ENCODE measurements at places on chromosomes 7 and 10.

DNA sequence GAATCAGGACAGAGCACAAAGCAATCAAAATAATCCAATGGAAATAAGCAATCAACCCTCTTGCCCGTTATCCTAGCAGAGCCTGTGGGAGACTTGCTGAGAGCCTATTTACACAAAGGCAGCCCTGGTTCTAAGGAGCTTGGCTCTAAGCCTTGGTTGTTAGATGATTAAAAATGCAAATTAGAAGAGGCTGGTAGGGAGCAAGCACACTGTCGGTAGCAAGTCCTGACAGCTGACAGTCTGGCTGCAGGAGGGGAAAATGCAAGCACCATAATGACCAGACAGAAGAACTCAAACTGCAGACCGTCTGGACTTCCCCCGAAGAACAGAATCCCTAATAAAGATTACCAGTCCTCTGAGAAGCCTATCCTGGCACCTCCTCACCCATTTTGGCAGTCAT is 131.8 kb upstream of the CTTNBP2 start:
- DNase-seq, result no peak

DNA sequence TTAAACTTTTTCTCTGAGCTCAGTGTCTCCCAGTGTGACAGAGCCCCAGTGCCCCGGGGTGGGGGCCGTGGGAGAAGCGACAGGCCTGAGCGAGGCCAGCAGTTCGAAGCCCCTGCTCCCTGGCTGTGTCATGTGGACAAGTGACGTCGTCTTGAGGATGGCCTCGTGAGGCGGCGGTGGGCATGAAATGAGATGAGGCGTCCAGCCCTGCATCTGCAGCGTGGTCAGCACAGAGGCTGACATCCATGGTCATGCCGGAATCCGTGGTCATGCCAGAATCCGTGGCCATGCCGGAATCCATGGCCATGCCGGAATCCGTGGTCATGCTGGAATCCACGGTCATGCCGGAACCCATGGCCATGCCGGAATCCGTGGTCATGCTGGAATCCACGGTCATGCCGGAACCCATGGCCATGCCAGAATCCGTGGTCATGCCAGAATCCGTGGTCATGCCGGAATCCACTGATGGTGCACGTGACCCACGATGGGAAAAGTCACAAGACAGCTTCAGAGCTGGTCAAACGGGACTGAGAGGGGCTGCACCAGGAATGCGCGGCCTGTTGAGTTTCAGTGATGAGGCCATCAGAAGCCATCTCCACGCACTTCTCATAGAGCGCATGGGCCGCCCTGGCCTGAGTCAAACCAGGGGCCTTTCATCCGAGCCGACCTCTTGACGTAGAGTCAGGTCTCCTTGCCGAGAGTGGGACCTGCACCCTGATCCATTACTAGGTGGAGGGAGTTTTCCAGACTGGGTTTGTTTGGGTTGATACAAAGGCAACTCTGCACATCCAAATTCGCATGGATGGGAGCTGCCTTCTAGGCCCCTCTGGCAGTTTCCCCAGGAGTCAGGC is 342.5 kb downstream of the PTPRN2 start:
- no peak for DNase-seq

DNA sequence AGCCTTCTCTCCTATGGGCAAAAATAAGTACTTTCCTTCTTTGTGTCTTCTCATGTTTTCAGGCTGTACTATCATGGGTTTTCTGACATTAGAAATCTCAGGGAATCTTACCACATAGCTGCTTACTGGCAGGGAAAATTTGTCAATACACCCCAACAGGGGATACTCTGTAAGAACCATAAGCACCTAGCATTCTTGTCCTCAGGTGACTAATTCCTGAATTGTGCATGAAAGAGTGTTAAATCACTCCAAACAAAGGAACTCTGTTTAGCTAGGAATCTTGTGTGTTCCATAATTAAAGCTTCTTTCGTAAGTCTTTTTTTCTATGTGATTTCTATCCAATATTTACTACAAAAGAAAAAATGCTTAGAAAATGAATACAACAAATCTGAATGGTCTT is 206.7 kb upstream of the POT1 start:
- no peak for DNase-seq

- DNase-seq, result no peak
These were observed 794.5 kb upstream of the IGFBP3 start for GRCh38 chr7:46715579-46715978.

- no peak for DNase-seq
These were observed 580.9 kb downstream of the GLRX3 start for GRCh38 chr10:130717083-130717482.

DNA sequence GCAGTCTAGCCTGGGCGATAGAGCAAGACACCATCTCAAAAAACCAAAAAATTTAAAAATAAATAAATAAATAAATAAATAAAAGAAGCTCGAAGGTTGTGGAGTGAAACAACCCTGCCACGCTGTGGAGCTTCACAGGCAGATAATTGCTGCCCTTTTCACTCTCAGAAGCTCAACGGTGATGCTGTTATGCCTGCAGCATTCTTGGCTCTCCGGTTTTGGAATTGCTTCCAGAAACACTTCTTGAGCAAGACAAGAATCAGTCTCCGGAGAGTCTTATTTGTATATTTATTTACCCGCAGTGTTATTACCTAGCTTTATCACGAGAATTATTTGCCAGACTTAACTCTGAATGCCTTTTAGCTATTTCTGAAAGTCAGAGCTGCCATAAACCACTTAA is 40.5 kb upstream of the UBE2H start:
- DNase-seq, result no peak

- DNase-seq, result no peak
These were observed 32.5 kb downstream of the BMPER start for GRCh38 chr7:33937871-33938270.

DNA sequence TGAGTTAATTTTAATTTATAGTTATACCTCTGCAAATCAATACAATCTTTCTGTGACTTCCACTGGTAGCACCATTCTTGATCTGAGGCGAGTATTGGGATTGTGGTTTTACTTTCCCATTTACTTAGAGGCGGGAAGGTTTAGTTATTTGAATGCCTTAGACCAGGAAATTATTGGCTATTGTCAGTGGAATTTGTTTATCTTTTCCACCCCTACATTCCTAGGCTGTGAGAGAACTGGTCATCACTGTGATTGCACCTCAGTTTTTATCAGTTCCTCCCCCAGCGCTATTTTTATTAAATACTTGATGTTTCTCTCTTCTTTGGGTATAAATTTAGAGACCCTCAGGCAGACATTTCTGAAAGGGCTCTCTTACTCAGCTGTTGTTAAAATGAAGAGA is 29.9 kb downstream of the CDK14 start:
- no peak for DNase-seq

DNA sequence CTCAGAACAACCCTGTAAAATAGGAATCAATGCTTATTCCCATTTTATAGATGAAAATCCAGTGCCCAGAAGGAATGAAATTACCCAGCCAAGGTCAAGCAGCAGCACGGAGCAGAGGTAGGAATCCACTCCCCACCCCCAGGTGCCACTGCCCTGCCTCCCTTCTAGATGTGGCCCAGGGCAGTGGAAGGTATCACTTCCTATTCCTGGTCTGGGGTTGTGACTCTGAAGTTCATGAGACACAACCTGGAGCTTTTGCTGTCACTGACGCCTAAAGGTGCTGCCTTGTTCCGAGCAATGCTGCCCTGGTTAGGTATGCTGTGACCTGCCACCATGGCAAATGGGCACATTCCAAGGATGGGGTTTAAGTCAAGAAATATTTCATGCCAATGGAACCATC is 53.6 kb downstream of the PIK3AP1 start:
- no peak for DNase-seq

GRCh38 chr10:30630571-30630970 is 1.0 kb upstream of the LYZL2 start:
- no peak for DNase-seq

DNA sequence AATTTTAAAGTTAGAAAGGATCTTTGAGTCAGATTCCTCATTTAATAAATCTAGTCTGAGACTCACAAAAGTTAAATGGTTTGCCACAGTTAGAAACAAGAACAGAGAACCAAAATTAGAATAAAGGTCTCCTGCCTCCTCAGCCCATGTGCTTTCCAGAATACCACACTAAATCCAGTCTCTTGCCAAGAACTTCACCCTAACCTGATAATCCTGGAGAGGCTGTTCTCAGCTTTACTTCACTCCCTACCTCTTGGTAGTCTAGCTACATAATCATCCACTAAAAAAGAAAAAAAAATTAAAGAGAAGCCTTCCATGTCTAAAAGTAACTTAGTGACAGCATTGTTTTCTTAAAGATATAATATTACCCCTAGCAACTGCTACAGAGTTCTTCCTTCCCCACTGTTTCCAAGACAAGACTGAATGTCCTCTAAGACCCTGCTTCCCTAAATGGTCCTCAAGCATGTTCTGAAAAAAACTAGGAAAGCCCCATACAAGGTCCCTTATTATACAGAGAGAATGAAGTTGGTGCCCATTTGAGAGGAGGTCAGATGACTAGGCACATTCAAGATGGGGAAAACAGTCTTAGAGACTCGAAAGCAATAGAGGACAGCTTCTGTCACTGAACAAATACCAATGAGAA is 56.8 kb downstream of the ZNF438 start:
- DNase-seq, result no peak

DNA sequence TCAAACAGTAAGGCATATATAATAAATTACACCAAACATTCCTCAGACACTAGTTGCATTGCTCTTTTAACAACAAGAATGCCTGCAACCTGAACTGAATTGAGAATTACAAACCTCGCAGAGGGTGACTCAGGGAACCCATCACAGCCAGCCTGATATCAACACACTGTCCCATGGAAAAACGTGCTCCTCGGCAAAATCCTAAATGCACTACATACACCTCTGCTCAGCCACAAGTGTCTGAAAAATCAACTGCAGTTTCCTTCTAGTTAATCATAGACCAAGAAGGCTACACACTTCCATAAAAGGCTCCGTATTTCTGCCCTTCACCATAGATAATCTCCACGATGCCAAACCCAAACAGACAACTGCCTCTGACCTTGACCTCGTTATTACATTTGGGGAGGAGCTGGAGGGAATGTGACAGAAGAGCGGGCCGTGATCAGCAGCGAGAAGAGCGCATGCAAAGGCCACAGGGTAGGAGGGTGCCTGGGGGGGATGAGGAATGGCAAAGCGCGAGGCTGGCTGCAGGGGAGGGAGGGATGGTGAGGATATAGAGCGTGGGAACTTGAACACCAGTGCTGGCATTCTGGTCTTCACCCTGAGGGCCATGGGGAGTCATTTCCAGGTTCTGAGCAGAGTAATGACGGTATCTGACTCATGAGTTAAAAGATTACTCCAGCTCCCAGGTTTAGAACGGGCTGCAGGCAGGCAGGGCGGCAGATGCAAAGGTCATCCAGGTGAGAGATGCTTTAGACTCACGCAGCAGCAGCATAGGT is 201.9 kb upstream of the FRMD4A start:
- DNase-seq, result no peak

DNA sequence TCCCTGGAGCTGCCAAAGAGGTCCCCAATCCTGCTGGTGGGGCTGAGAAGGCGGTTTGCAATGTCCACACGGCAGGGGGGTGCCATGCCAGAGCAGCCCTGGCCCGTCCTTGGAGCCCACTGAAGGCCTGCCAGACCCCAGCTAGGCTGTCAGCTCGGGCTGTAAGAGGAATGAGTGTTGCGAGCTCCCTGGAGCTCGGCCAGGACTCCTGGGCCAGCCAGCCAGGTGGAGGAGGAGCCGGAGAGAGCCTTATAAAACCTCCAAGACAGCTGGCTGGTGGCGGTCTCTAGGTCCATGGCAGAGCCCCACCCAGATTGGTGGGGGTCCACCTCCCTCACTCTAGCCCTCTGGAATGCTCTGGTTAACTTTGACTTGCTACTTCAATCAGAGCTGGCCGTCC is 55.1 kb upstream of the CALN1 start:
- DNase-seq, result no peak
